ENCODE measurements at places on chromosomes 3 and 15.

GRCh38 chr3:23094890-23095462 lies 108.2 kb upstream of the UBE2E2 start:
- peak; percentile 6 for DNase-seq

DNA sequence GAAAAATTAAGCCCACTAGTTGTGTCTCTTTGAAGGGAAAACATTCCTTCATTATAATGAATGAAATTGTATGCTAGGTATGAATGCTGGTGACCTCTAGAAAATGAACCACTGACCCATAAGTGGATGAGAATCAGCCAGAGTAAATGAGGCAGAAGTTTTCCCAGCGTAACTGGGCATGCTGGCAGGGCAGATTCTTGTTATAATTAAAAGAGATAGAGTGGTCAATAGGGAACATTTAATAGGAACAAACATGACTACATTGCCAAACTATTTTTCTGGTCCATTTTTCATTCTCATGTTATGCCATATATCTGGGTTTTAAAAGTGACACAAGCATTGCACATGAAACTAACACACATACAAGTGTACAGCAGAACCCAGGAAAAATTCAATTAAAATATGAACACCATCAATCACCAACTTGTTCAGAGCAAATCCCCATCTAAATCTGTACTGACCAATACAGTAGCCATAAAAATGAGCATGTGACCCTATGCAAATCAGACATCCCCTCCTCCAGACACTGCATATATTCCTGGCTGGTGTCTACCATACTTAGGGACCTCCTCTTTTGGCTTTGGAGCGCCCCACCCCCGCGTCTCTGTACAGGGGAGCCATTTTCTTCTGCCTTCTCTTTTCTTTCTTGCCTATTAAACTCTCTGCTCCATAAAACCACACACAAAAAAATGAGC lies 4.0 kb downstream of the CLRN1 start:
- DNase-seq: no peak

- no peak for DNase-seq
Observed at GRCh38 chr15:90058308-90058707, 44.0 kb downstream of the IDH2 start.

DNA sequence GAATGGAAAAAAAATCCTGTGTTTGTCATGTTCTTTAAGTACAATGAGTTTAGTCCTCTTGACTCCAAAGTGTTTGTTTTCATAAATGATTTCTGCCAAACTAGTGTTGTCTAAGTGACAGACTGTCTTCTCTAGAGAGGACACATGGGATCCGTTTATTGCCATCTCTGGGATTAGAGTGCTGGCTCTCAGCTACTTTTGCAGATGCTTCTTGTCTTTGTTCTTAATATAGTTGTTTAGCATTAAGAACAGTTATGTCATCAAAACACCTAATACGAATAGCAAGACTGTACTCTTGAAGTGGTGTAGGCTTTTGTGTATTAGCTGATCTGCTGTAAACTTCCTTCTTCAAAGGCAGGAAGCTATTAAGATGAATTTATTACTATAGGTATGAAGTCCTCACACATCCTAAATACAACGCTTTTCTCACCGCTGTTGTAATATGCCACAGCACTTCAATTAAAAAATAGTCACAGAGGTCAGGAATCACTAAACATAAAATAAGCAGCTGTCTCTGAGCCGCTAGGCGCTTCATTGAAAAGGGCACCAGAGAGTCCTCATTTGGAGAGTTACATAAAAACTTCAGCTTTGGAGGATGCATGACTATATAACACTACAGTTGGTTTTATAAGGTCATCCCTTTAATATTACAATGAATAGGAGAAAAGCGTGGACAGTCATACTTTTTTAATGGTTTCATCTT lies 128.3 kb upstream of the ZNF385D start:
- DNase-seq: no peak

GRCh38 chr15:51672913-51673857 lies 8.1 kb upstream of the SCG3 start:
- DNase-seq: no peak

GRCh38 chr3:3998140-3998922 lies 199.1 kb downstream of the LRRN1 start:
- no peak for DNase-seq

DNA sequence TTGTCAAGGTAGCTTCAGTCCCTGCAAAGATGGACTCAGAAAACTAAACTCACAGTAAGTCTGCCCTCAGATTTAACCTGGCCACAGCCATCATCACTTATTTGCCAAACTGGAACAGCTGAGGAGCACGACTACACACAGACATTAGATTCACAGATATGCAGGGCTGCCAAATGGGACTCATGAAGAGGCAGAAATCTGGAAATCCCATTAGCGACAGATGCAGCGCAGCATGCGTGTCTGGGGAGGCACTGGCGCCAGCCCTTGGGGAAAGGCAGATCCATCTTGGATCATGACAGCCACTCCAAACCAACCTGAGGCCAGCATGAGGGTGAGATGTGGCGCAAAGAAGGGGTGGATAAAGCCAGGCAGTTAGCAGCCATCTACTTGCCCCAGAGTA lies 160.7 kb upstream of the TSC22D2 start:
- DNase-seq: no peak

- DNase-seq: no peak
Observed at GRCh38 chr3:94862703-94863102, 799.8 kb downstream of the NSUN3 start.

GRCh38 chr3:106588739-106589138 lies 719.9 kb upstream of the CBLB start:
- no peak for DNase-seq

- no peak for DNase-seq
Observed at GRCh38 chr3:64884536-64884935, 196.7 kb upstream of the ADAMTS9 start.

All from COR-L47 (cell line).